ENCODE measurements at places on chromosomes 12 and 14. TPM values are rescaled to one million over a fixed set of nuclear protein-coding genes. Genes with fewer than 3 reads are reported as not detected.

DNA sequence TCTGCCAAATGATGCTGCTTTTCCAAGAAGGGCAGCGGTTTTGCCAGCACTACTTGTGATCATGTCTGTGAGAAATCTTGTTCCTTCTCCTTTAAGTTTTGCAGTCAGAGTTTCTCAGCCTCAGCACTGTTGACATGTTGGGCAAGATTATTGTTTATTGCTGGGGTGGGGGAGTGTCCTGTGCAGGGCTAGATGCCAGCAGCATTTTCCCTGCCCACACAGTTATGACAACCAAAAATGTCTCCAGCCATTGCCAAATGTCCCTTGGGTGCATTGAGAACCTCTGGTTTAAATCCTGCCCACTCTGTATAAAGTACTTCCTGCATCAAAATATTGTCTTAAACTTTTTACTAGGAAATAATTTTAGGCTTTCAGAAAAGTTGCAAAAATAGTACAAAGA lies 20.0 kb downstream of the TMEM132C start:
- DNase-seq, result no peak

The KRT74 gene
- total RNA-seq, result not detected

The PRICKLE1 gene
- total RNA-seq, result 0.86 TPM

GRCh38 chr14:99003646-99004045 lies 268.4 kb downstream of the BCL11B start:
- DNase-seq, result no peak

DNA sequence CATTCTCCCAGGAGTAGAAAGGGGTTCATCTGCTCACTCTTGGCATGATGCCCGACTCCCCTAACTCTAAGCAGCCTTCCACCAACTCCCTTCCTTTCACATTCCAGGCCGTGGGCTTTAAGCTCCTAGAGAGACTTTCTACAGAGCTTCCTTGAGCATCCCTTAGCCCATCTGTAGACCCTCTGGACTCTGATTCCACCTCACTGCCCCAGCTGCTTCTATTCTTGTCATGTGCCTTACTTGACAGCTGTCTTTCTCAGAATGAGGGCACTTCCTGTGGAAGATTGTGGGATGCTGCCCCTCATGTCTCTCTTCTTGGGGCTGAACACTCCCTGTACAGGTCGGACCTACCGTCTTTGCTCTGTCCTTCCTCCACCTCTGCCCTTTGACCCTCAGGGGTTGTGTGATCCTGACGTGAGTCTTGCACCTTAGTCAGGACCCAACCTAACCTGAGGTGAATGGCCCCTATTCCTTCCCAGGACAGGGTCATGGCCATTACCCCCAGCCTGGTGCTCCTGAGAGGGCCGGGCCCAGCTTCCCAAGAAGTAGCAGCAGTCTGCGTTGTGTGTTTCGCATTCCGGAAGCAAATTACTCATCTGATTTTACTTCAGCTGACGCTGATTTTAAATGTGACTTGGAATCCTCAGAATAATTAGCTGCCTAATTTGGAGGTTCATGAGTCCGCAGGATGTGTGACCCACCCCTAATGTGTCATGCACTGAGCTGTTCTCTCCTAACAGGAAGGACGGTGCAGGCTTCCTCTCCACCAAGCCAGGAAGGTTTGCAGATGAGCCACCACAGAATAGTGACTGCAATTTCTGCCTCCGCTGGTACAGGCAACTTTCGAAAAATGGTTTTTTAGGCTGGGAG lies 2.7 kb upstream of the GALNT6 start:
- DNase-seq, result no peak

GRCh38 chr12:112087851-112088250 lies 20.7 kb downstream of the NAA25 start:
- no peak for DNase-seq

The FAM186B gene
- 0.37 TPM for total RNA-seq

The TEX22 gene
- total RNA-seq, result 1.7 TPM

- no peak for DNase-seq
These were observed 62.1 kb downstream of the GARIN6 start for GRCh38 chr12:99709619-99710018.

The TSPAN19 gene
- not detected for total RNA-seq

DNA sequence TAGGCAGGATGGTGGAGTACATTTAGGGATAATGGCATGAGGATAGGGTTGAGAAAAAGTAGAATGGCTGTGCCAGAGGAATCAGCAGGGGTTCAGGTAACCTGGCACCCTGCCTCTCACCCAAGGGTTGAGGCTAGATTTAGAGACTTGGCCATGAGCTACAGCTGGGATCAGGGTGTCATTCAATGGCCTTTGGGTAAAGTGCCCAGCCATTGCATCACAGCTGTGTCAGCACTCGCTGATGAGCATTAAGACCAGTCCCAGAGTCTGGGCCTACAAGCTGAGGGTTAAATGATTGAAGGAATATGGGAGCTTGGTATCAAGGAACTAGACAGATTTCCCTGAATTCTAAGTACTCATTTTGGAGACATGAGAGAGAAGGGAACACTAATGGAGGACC lies 113.9 kb downstream of the PRIMA1 start:
- no peak for DNase-seq

DNA sequence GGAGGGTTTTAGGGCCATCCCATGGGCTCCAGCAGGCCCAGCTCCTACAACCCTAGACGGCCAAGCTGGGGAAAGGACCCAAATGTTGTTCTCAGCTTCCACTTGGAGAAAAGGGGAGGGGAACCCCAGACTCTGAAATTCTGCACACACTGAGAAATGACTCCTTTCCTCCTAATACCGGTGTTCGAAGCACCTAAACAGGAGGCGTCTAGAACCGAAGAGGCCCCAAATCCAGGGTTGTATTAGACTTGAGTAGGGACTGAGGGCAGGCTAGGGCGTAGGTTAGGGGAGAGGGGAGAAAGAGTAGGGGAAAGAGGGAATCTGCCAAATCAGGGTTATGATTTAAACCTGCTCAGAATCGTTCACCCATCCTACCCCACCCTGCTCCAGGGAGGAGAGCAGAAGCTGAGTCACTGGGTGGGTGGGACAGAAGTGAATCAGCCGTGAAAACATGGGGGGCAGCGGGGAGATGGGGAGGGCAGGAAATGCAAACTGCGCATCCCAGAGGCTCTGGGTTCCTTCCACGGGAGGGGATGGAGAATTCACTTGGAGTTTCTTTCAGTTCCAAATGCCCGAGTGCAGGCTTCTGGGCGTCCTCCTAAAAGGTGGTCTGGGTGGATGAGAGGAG lies 1.0 kb downstream of the IGFBP6 start:
- DNase-seq, result no peak

The ADAM20 gene
- 0.37 TPM for total RNA-seq

DNA sequence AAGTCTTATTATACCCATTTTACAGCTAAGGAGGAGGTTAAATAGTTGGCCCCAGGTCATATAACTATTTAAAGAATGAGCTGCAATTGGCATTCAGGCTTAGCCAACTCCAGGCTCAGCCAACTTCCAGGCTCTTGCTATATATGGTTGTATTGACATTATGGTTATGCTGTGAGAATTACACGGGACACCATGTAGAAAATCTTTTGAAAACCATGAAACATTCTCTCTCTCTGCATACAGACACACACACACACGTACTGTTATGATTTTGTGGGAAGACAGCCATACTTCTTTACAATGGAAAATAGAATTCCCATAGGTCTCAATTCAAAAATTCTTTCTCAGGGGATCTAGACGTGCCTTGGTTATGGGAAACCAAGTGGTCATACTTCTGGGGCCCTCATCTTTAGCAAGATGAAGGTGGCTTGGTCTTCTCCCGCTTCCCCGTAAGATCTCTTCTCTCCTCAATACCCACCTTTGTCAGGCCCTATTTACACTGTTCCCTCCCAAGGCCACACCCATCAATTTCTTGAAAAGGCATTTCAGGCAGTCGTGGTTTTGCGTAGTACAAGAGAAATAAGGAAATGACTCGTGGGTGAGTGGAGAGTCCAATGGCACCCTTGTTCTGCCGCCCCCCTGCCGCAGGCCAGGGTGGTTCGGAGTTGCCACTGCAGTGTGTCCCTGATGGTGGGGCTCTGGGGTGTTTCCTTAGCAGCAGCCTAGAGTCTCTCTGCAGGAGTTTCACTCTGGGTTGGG lies 10.0 kb upstream of the GPRC5A start:
- no peak for DNase-seq

GRCh38 chr12:94229902-94230301 lies 81.5 kb downstream of the PLXNC1 start:
- DNase-seq, result no peak

- DNase-seq, result peak; percentile 50
These were observed at the start of gene KCNMB4 for GRCh38 chr12:70365648-70366518. TSS of gene KCNMB4 (plus strand) at chr12:70366290. CDS start at chr12:70366735, 445 bp downstream.

GRCh38 chr12:42261708-42262107 lies 23.7 kb upstream of the YAF2 start:
- DNase-seq, result no peak

The CLEC1A gene
- total RNA-seq, result not detected

The IRF2BPL gene
- 41.9 TPM for total RNA-seq

DNA sequence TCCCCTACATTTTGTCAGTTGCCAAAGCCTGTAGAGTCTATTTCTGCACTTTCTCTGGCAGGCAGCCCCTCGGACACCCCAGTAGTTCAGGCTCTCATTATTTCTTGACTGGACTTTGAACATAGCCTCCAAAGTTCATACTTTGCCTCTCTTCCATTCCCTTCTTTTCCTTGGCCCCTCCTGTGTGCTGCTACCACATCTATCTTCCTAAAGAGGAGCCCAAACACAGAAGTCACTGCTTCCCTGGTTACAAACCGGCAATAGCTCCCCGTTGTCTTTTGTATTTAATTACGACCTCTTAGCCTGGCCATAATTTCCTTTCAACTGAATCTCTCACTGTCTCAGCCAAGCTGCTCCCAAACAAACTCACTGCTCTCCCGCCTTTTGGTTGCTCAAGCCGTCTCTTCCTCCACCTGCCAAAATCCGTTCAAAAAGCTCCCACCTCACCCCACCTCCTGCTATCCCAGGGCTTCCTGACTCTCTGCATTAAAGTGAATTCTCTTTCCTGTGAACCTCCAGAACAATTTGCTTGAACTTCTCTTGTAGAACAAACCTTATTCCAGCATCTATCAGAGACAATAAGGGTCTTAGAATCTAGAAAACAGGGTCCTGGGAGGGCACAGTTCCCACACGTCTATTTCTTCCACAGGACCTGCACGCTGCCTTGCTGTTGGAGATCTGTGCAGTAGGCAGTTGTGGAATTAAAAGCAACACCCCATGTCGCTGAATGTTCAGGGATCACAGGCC lies 46.9 kb downstream of the PRMT8 start:
- no peak for DNase-seq

Measured in T-helper 17 cell (primary cell).